ENCODE measurements at places on chromosomes 13 and 19.

GRCh38 chr13:22836475-22836874 is 344.3 kb upstream of the SGCG start:
- no peak for DNase-seq

- DNase-seq = no peak
Observed at GRCh38 chr13:28299916-28300315, 161.6 kb downstream of the PAN3 start.

GRCh38 chr13:30715837-30716236 is 19.5 kb upstream of the ALOX5AP start:
- DNase-seq = no peak

DNA sequence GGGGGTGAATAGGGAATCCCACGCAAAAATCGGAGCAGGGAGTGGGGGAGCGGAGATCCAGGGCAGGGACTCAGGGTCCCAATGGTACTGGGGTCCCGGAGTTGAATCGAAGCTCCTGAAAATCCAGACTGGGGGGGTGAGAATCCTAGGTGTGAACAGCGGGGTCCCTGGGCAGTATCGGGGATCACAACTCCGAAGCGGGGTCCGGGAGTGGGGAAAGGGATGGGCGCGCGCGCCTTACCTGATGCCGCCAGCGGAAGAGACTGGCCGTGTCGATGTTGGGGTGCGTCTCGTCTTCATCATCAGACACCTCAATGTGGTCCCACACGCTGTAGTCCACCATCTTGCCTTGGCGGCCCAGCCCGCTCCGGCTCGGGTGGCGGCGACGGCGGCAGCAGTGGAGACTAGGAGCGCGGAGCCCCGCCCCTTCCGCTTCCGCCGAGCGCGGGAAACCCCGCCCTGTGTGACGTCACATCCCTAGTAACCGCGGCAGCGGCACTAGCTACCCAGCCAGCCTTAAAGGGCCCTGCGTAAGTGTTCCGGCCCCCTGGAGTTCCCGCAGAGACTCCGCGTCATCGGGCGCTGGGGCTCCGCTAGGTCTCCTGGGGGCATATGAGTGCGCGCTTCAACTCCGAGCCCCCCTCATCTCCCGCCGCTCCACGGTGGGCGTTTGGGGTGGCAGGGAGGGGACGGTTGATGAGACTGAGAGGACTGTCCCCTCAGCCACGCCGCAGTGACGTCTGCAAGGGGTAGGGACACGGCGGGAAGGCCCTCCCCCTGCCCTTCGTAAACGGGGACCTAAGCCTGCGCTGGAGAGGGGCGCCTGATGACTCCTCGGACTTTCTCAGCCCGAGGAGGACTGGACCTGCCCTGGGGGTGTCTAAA is at the start of gene CDC37:
Gene CDC37, minus strand, starts transcription at position 406 of the 885 bp plus-strand sequence. Its CDS starts 63 bp downstream, at position 343.
- DNase-seq = peak; percentile 99

DNA sequence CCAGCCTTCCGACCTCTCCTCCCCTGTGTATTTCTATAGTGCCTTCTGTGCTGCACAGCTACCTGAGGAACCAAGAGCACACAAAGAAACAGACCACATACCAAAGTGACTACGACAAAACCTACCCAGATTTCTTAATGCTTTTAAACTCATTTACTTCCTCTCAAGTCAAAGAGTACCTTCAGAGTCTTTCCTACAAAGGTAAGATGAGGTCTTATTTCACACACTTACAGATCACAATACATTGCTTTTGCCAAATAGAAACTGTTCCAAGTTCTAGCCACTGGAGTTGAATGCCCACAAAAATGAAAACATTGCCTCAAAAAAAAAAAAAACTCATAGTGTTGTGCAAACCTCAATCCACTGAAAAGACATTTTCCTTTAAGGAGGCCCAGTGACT is 36.4 kb downstream of the TEX26 start:
- no peak for DNase-seq

DNA sequence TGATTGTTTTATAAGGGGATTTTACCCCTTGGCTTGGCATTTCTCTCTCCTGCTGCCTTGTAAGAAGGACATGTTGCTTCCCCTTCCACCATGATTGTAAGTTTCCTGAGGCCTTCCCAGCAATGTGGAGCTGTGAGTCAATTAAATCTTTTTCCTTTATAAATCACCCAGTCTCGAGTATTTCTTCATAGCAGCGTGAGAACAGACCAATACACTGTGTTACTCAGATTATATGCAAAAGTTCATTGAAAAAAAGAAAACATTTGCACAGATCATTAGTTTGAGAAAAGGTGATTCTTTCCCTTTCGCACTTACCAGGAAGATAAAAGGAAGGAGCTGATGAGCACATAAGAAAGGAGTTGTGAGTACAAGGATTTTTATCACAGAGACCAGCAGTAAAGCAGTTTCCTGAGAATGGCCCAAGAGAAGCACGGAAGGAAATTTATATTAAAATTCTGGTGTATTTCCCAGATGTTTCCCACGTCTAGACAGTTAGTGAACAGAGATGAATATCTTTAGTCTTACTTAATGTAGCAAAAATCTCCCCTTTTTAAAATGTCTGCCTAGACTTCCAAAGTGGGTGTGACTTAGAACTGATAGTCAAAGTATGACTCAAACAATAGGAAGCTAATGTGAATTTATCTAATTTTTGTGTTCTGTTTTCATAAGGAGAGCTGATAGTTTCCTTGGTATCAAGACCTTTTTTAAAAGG is 431.8 kb upstream of the SGCG start:
- no peak for DNase-seq

GRCh38 chr19:4878491-4878968 is 11.1 kb upstream of the PLIN3 start:
- no peak for DNase-seq

DNA sequence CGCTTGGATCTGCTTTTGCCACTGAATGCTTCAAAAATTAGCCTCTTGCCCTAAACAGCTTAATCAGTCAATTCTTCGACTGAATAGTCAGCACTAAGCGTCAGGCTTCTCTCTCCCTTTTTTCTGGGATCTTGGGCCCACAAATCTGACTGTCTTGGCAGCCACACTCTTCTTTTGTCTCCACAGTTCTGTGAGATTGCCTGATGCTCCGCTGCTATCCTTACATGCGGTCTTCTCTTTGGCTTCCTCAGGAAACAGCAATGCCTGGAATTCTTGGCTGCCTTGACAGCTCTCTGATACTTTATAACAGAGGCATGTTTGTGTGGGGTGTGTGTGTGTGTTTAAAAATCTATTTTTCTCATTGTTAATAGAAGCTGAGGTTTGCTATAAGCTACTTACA is 32.6 kb downstream of the ERCC5 start:
- no peak for DNase-seq

- no peak for DNase-seq
Observed at GRCh38 chr19:58086825-58087710, 11.0 kb downstream of the ZSCAN18 start.

DNA sequence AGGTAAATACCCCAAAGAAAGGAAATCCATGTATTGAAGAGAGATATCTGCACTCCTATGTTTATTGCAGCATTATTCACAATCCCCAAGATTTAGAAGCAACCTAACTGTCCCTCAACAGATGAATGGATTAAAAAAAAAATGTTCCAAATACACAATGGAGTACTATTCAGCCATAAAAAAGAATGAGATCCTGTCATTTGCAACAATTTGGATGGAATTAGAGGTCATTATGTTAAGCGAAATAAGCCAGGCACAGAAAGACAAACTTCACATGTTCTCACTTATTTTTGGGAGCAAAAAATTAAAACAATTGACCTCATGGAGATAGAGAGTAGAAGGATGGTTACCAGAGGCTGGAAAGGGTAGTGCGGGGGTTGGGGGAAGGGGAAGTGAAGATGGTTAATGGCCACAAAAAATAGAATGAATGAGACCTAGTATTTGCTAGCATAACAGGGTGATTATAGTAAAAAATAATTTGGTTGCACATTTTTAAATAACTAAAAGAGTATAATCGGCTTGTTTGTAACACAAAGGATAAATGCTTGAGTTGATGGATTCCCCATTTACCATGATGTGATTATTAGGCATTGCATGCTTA is 9.7 kb upstream of the ZNF709 start:
- DNase-seq = no peak

DNA sequence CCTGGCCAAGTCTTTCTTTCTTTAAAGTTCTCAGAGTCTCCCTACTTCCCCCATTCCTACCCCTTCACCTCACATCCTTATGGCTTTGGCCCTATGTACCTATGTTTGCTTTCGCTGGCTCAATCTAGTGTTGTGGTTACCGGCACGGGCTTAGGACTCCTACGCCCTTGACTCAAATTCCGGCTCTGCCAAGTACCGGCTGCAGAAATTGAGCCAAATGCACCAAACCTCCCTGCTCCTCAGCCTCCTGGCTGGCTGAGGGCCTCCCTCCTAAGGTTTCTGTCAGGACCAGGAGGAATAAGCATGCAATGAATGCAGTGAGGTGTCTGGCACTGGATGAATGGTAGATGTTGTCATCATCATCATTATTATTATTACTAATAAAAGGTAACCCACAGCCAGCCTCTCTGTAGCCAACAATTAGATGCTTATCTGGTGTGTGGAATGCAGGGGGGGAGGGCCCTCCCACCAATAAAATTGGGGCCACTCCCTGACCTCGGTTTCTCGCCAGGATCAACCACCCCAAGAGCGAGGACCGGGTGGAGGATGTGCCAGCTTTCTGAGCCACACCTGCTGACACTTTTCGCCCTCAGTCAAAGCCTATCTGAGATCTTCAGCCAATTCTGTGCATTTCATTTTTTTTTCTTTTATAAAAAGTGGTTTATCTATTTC is 20.7 kb downstream of the KLK5 start:
- no peak for DNase-seq

DNA sequence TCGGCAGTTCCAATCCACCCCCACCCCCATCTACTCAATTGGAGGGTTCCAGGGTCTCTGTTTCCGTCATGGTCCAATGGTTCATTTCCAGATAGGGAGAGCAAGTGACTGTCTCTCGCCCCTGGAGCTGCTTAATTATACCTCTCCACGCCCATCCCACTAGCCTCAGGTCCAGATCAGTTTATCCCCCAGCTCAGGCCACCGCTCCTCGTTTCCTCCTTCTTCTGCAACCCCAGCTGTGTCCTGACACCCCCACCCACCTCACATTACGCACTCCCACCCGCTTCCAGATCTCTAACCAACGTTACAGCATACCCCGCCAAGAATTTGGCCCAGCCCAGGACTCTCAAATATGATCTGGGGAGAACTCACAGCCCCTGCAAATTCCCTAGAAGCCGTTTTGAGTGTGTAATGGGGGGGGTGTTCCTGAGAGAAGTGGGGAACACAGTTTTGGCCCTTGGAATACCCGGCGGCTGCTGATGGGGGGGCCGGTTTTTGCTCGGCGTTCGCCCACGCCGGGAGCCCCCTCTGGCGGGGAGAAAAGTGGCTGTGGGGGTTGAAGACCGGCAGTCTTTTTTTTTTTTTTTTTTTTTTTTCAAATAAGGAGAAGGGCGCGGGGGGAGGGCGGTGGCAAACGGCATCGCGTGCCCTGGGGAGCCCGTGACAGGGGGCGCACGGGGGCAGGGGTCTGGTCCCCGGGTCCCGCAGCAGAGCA is 1.7 kb upstream of the PDE4A start:
- no peak for DNase-seq

DNA sequence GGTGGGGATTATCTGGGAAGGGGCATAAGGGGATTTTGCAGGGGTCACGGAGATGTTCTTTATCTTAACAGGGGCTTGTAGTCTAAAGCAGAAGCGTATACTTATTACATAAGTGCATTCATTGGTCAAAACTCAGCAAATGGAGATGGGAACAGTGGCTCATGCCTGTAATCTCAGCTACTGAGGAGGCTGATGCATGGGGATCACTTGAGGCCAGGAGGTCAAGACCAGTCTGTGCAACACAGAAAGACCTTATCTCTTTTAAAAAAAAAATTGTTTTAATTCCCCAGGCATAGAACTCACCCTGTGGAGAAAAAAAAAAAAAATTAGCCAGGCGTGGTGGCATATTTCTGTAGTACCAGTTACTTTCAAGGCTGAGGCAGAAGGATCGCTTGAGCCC is 18.9 kb downstream of the FAM187B start:
- DNase-seq = no peak

- no peak for DNase-seq
Observed at GRCh38 chr13:108281901-108282300, 12.4 kb downstream of the TNFSF13B start.

DNA sequence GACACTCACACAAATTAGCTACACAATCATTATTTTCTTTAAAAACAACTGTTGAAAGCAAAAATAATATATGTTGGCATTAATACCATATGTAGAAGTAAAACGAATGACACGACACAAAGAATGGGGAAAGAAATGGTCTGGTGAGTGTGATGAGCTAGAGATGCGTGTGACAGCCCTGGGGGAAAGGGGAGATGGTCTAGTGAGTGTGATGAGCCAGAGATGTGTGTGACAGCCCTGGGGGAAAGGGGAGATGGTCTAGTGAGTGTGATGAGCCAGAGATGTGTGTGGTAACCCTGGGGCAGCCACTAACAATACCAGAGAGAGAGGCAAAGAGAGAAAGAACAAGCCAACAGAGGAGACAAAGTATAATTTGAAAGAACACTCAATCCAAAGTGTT is 22.3 kb upstream of the LAMP1 start:
- DNase-seq = peak; percentile 16

DNA sequence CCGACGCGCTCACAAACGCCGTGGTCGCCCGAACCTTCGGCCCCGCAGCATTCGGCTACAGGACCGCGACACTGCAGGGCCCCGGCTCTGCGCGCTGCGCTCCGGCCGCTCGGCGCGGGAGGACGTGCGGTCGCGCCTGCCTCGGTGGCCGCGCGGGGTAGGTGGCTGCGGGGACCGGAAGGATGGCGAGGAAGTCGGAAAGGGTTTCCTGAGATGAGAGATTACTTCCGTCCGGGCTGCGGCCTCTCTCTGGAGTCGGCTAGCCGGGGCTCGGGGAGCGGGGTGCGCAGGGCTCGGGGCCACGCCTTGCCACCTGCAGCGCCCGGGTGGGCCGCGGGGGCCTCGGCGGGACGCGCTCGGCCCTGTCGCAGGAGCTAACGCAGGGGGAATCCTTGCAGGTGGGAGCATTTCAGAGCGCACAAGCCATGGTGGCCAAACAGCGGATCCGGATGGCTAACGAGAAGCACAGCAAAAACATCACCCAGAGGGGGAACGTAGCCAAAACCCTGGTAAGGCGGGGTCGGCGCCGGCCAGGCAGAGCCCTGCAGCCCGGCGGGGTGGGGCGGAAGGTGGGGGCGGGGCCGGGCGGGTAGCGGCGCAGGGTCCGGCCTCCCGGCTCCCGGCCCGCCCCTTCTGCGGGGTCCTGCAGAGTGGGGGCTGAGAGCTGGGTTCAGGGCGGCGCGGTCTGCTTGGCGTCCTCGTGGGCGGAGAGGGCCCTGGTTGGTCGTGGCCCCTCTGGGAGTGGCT is at the start of gene SERP2:
Gene SERP2, plus strand, starts transcription at position 224 of the 747 bp plus-strand sequence. Its CDS starts 202 bp downstream, at position 426.
- DNase-seq = no peak

GRCh38 chr13:36046672-36047071 is 84.5 kb downstream of the DCLK1 start:
- DNase-seq = no peak

- DNase-seq = no peak
Observed at GRCh38 chr13:21232599-21232998, 56.1 kb downstream of the MRPL57 start.

- no peak for DNase-seq
Observed at GRCh38 chr13:47415048-47415447, 518.2 kb upstream of the HTR2A start.

All from activated effector memory CD4-positive, alpha-beta T cell treated with anti-CD3 and anti-CD28 coated beads, Interleukin-2, amount 50 U/mL, for 16 hours (primary cell).